Activated CD4-positive, alpha-beta T cell treated with anti-CD3 and anti-CD28 coated beads, Interleukin-2, amount 50 U/mL, for 4 hours (primary cell): ENCODE measurements at places on chromosomes 11 and 22.
A peak's percentile ranks its signal among the peaks of the same experiment; 100 is the strongest.

- no peak for DNase-seq
These were observed 414.1 kb downstream of the BRD1 start for GRCh38 chr22:49413551-49413950.

DNA sequence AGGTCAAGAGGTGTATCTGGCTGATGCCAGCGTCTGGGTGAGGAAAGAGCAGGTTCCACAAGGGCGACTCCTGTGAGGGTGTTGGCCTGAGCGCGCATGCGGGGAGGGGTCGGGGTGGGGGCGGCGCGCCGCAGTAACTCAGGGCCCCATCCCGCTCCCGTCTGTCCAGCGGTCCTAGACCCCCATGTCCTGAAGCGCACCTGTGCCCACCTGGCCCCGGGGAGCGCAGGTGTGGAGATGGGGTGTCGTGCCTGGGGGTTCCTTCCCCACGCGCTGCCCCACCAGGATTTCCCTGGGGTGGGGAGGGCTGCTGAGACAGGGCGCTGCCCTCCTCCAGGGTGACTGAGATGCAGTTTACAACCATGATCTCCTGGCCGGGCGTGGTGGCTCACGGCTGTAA is 20.9 kb downstream of the RNH1 start:
- no peak for DNase-seq

- no peak for DNase-seq
These were observed 240.2 kb downstream of the TBC1D22A start for GRCh38 chr22:47002692-47003091.

DNA sequence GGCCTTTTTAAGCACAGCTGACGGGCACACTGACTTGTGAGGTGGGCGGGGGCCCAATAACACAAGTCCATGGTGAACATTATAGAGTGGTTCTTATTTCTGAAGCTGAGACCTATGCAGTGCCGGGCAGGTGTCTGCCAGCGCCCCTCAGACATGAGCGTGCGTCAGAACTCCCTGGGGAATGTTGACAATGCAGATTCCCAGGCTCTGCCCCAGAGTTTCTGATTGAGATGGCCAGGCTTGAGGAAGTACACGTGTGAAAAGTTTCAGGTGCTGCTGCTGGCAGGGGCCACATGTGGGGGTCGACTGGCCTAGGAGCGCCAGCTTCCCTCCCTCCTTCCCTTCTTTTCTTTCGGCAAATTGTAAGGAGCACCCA is 46.2 kb downstream of the TPCN2 start:
- DNase-seq: no peak

DNA sequence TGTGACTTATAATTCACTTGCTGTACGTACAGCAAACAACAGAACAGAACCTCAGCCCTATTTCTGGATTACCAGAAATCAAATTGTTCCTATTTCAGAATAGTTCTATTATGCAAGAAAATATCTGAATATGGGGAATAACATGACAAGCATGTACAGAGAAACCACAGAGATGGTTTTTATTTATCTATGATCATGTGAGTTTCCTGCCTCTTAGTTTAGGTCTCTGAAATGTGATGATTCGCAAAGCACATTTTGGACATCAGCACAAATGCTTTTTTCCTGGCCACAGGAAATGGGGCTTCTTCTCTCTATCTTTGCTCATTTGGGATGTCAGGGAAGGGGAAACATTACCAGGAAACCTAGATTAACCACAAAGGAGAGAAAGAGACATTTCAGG is 266.7 kb upstream of the CTSC start:
- no peak for DNase-seq

DNA sequence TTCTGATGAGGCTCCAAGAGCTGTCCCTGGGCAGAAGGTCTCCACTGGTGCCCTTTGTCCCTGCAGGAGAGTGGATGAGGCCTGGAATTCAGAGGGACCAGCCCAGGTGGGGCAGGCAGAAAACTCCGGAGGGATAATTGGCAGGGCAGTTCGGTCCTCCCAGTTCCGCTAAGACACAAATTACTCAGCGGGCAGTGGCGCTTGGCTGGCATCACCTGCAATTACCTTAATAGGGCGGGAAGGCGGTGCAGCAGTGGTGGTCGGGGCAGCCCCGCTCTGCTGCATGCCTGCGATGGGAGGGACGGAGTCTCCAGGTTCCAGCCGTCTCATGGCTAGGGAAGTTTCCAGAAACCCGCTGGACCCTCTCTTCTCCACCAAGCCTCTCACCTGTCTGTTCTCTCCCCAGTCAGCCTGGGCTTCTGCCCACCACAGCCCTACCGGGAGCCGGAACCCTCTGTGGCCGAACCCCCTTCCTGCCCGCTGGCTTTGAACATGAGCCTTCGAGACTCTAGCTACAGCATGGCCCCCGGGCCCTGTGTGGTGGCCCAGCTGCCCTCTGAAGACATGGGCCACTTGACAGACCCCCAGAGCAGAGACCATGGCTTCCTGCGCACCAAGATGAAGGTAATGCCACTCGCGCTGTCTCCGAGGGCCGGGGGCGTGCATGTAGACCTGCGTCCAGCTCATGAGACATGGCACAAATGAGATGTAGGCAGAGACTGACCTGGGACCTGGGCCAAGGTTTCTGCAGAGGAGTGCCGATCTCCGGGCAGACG is 7.0 kb downstream of the OVOL1 start:
- DNase-seq: no peak

GRCh38 chr22:49880281-49880680 is 26.6 kb downstream of the ZBED4 start:
- DNase-seq: no peak

- no peak for DNase-seq
These were observed 44.4 kb upstream of the ANO1 start for GRCh38 chr11:70033711-70034070.

DNA sequence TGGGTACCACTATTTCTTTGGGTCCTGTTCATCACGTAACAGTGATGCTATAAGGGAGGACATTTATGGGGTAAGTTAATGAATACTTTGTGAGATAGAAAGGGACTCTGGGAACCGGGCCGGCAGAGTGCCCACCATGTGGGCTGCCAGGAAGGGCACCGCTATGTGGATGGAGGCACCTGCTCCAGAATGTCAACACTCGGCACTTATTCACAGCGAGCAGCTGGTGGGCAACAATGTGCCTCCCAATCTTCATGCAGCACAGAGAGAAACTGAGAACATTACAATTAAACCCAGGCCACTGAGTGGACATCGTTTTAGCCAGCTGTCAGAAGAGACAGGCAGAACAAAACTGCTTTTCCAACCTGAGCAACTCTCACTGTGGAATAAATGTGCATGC is 15.8 kb upstream of the ELFN2 start:
- DNase-seq: no peak

GRCh38 chr11:3202759-3203158 is 15.9 kb downstream of the MRGPRG start:
- DNase-seq: no peak

- no peak for DNase-seq
These were observed 44.1 kb downstream of the PAX6 start for GRCh38 chr11:31767066-31767465.

DNA sequence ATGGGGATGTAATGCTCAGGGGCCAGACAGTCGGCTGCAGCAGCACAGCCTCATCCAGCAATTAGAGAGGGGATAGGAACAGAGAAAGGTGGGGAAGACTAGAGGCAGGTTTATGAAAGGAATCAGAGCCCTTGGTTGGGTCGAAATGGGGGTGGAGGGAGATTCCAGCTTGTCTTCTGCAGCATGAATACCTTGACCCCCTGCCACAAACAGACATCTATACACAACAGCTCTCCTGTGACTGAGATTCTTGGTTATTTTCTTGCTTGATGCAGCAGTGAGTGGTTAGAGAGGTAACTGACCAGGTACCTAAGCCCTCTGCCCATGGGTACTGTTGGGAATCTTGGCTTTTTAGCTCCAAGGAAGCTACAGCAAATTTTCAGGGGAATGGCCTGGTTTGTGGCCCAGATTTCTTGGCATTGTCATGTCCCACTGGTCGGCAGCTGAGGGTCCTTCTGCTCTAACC is at the start of gene TRIM49D1:
Gene TRIM49D1, minus strand, starts transcription at position 51 of the 466 bp plus-strand sequence. CDS start 4,535 bp downstream, outside the sequence.
- DNase-seq: no peak

GRCh38 chr22:48444320-48445112 is 1383.2 kb downstream of the BRD1 start:
- DNase-seq: no peak

DNA sequence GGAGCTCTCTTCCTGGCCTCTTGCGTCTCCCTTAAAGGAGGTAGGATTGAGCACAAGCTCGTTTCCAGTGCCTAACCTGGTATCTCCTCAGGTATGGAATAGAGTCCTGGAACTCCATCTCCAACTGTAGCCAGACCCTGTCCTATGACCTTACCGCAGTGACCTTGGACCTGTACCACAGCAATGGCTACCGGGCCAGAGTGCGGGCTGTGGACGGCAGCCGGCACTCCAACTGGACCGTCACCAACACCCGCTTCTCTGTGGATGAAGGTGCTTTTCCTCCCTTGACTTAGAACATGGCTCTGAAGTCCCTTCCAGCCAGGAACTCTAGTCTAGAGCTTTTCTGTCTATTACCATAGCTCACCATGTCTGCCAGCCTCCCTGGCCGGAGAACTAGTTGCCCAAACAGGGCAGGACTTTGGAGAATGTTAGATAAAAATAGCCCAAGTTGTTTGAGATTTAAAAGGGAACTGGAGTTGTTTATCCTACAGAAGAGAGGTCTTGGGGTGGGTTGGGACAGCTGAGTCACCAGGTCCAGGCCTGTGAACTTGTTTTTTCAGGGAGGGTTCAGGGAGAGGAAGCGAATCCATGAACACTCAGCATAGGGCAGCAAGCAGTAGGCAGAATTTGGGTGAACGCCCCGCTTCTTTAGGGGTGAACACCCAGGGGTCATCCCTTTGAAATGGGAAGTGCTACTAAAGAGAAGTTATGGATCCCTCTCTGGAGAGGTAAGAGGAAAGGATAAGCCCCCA is 3.3 kb downstream of the IL10RA start:
- no peak for DNase-seq

- DNase-seq: peak; percentile 39
These were observed 8.4 kb downstream of the LRRC10B start for GRCh38 chr11:61516675-61517572.

DNA sequence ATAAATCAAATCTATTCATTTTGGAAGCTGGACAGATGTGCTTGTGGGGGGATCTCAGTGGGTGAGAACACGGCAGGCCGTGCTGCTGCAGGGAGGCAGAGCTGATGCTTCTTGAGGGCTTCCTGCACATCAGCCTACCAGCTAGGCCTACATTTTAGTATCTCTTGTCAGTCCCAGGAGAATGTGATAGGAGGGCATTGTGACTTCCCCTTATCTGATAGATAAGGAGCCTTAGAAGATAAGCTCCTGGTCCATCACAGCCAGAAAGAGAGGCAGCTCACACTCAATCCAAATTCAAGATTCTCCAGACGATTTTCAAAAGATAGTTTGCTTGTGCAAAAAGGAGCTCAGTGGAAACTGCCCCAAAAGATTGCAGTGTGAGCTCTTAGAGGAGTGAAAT is 89.0 kb downstream of the SHANK2 start:
- DNase-seq: no peak

- DNase-seq: no peak
These were observed 32.2 kb upstream of the OR4B1 start for GRCh38 chr11:48184452-48184851.

DNA sequence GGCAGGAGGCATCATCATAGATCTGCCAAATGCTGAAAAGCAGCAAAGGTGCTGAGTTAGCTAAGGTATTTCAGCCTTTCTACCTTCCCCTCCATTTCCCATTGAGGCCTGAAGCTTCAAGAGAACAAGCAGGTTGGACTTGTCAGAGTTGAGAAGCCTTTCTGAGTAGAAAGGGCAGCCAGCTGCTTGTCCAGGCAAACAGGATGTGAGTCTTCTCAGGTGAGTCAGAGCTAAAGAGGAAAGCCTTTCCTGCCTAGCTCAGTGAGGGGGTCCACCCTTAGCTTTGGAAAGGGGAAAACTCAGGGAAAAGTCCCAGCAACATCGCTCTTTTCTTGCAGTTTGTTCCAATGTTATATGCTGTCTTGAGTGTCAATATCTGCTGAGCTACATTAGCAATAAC is 13.2 kb upstream of the MPZL2 start:
- no peak for DNase-seq

- DNase-seq: no peak
These were observed 3.6 kb upstream of the SEPTIN5 start for GRCh38 chr22:19710769-19711106.

GRCh38 chr22:44132724-44133123 is 48.0 kb upstream of the PARVG start:
- DNase-seq: no peak

DNA sequence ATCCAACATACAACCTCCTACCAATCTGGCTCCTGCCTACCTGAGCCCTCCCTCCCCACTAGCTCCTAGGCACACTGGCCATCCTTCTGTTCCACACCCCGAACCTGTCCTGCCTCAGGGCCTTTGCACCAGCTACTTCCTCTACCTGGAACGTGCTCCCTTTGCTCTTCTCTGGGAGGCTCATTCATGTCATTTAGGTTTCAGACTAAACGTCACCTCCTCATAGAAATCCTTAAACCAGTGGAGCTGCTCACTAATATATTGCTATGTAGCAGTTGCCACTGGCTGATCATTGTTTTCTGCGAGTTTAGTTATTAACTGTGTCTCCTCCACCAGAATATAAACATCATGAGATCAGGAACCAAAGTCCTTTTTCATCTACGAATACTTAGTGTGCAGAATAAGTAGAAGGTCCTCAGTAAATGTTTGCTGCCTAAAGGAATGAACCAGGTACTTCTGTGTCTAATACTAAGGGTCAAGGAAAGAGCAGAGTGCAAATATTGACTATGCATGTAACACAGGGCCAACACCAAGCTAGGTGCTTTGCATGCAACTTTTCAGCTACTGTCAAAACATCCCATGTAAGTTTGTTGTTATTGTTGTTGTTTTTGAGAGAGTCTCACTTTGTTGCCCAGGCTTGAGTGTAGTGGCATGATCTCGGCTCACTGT is 277.6 kb upstream of the SYN3 start:
- no peak for DNase-seq

- DNase-seq: no peak
These were observed 36.4 kb downstream of the SNX19 start for GRCh38 chr11:130879836-130880235.

GRCh38 chr11:2432171-2432621 is 12.1 kb downstream of the TRPM5 start:
- no peak for DNase-seq

- no peak for DNase-seq
These were observed 4.4 kb downstream of the TP53I11 start for GRCh38 chr11:44946263-44946662.

- DNase-seq: no peak
These were observed 271.7 kb downstream of the BUD13 start for GRCh38 chr11:116500947-116501602.

DNA sequence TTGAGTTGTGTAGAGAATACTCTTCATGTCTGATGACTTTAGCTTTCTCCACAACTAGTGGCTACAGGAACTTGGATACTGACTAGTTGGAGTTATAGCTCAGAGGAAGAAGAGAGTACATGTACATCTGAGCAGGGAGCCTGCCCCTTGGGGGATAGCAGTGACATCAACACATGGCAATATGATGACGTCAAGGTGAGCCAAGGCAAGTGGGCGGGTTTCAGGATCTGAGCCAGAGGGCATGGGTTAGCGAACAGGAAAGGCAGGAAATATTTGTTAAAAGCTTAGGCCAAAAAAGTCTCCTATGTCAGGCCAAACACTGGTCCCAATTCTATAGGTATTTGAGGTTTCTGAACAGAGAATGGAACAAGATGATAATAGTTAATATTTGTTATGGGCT is 42.0 kb upstream of the HORMAD2 start:
- no peak for DNase-seq

- DNase-seq: no peak
These were observed 733.5 kb upstream of the CCDC90B start for GRCh38 chr11:84019571-84020194.
